CD4-positive, alpha-beta T cell treated with Interleukin-4 for 1 hour (primary cell): ENCODE measurements at places on chromosomes 3 and 15.

- DNase-seq = no peak
These were observed 12.8 kb downstream of the MAN2A2 start for GRCh38 chr15:90915808-90916440.

DNA sequence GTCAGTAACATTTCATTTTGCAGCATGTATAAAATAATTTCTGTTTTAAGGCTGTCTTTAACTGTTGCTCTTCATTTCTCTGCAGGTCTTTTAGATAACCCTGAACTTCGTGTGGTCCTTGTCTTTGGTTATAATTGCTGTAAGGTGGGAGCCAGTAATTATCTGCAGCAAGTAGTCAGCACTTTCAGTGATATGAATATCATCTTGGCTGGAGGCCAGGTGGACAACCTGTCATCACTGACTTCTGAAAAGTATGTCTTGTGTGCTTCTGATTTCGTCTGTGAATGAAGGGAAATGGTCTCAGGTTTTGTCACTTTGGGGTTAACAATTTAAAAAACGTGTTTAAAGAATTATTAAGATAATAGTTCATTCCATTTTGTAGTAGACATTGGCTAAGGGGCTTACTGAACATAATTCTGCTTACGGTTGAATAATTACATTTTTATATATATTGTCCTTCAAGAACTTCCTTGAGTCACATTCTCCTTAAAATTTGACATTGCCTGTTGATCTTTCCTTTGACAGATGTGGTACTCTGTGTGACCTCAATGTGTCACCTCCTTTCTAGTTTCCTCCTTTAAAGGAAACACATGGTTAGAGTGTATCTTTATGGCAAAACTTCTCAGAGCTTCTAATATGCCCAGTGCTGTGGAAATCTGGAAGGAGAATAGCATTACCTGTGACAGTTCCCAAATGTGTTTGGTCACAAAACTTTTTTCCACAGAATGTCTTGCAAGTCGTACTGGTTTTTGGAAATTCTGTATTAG lies 26.3 kb downstream of the FBXO22 start:
- DNase-seq = no peak

- DNase-seq = no peak
These were observed 134.1 kb downstream of the PDZRN3 start for GRCh38 chr3:73490453-73491286.

DNA sequence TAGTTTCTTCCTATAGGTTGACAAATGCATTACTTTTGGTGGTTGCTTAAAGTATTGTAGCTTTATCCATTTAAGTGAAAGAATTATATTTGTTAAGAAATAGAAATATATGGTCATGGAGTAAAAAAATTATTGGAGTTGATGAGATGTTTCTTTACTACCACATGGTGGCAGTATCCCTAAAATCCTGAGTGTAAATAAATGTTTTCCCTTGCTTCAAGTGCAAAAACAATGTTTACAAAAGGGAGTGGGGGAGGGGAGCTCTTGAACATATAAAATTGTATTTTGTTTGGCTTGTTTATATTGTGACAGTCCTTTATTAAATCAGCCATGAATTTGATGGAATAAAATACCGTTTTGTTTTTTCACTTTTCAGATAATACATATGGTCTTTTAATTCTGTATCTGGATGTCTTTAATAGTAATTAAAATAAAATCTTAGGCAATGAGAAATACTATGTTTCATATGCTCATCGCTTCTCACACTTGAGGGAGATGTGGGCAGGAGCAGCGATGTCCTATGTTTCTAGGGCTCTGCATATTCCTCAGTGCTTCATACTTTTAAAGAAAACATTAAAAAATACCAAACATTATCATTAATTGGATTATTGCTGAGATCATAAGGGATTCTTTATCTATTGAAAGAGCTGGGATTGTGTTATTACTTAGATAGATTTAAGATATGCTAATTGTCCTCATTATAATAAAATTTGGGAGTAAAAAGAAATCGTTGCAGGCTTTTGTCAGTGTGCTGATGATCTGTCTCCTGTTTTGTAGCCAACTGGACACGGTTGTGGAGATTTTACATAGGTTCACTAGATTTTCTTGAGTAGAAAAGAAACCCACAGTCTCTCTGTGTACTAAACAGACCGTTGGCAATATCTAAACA lies 349.7 kb downstream of the TUSC7 start:
- no peak for DNase-seq

GRCh38 chr3:53346514-53346913 lies 829 bp downstream of the DCP1A start:
- peak; percentile 8 for DNase-seq

- no peak for DNase-seq
These were observed 119.1 kb downstream of the TCF12 start for GRCh38 chr15:57037548-57037947.

DNA sequence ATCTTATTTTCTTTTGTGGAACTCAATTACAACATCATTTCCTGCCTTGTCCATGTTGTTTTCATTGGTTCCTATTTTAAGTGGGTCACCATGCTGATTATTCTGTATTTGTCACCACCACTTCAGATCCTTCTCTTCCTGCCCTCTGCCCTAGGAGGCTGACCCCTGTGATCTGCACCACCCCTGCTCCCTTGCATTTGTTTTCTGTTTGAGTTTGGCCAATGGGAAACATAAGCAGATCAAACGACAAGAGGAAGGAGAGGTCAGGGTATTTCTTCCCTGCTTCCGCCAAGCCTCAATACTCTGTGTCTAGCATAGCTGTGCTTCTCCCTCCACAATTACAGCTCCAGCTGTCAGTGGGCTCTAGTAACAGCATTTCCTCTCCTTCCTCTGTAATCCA lies 71.6 kb downstream of the IMPG2 start:
- no peak for DNase-seq

DNA sequence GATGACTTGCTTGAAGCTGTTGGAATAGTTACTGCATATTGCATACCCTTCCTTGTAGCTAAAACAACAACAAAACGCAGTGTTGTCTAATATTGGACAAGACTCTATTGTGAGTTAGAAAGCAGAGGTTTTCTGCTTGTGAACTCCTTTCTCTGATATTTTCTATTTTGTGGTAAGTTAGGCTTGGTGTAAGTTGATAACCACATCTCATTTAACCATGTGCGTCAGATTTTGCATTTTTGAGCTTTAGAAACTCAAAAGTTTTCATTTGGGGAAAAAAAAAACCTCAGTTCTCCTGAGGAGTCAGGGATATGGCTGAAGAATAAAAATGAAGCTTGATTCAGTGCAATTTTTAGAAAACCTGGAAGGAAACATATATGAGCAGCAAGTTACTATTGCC lies 1.5 kb downstream of the ARIH1 start:
- DNase-seq = no peak

GRCh38 chr3:142337994-142338393 lies 109.8 kb downstream of the XRN1 start:
- no peak for DNase-seq

DNA sequence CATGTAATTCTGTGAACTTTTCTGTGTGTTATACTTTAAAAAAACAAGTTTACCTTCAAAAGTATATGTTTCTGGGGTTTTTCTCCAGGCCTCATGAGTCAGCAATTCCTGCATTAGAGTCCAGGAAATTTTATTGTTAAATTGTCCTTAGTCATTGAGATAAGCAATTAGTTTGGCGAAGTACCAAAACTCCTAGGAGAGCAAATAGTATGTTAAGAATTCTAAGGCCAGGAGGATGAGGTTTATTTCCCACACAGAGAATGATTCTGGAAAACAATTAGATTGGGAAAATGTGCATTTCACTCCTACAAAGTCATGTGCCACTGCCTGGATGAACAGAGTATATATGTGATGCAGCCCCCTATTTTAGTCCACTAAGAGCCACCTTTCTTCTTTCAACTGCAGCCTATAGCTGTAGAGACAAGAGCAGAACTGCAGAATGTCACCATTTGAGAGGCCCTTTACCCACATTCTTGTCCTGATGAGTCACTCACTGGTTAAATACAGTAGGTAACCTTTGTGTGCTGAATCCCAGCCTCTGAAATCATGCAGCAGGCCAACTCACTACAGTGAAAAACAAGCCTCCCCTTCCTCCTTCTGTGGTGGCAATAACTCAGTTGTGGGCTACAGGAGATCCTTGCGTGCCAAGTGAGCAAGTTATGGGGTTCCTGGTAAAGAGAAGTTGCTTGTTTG lies 452.8 kb upstream of the THBS1 start:
- no peak for DNase-seq

- DNase-seq = no peak
These were observed 69.7 kb upstream of the SETMAR start for GRCh38 chr3:4233488-4233887.

DNA sequence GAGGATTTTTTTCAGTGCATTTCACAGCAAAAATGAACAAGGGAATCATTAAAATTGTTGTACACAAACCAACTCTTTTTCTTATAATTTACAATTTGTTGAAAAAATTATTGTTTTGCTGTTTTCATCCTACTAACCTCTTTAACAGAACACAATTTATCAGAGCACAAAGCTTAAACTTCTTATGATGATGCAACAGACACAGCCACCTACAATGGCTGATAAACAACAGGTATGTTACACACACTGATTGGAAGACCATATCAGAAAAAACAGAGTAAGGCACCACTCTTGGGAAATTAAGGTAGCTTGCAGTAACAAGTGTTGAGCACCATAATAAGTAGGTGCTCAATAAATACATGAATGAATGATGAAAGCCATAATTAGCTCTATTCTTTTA lies 8.9 kb upstream of the SNX4 start:
- no peak for DNase-seq

GRCh38 chr3:21729331-21729730 lies 21.7 kb downstream of the ZNF385D start:
- no peak for DNase-seq

DNA sequence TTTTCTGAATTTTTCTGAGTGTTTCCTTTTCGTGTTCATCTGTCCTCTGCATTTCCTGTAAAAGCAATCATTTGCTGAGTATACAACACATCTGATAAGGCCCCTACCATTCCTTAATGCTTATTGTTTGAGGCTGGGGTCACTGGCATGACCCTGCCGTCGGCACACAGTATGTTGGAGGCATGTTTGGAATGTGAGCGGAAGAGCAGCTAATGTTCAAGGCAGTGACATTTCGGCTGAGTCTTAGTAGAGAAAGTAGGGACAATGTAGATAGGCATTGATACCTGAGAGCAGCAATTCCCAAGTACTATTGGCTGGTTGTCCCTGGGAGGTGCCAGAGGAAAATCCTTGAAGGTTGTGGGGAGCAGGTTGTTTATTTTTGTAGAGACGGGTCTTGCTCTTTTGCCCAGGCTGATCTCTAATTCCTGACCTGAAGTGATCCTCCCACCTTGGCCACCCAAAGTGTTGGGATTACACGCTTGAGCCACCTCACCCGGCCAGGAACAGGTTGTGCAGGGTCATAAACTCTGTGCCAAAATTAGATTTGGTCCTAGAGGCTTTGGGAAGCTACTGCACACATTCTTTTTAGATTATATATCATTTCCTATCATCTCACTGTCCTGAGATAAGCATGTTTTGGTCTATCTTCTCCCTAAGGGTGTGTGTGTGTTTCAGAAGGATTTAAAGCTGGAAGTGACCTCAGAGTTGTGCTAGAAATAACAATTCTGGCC lies 13.5 kb downstream of the PTPN23 start:
- no peak for DNase-seq

DNA sequence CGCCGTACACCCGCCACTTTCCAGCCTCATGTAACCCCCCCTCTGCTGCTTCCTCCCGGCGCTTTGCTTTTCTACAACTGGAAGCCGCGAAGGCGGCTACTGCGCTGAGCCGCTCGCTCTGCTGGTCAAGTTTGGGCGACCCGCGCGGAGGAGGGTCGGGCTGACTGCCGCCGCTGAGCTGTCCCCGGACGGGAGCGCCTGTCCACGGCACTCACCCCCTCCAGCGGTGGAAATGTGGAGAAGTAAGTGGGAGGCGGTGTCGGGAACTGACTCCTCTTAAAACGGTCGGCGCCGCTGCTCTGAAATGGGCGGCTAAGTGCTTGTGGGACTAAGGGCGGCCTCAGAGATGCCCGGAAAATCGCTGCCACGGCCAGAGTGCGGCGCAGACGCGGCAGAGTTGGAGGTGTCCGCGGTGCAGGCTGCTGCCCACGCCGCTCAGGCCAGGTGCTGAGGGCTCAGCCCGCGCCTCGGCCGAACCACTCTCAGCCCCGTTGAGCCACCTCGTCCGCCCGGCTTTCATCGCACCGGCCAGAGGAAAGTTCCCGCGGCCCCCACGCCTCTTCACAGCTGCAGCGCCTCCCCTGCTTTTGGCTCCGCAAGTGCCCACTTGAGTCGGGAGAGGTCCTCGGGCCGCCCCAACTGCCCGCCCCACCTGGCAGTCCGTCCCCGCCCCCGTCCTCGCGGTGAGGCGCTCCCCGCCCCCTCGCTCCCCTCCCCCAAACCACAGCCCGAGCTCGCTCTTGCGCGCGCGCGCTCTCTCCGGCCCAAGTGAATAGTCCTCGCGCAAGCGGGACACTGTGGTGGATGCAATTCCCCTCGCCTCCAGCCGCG lies at the start of gene EPHA6:
EPHA6 (plus strand) TSS at position 775 of the 831 bp plus-strand sequence.
- no peak for DNase-seq

- no peak for DNase-seq
These were observed 22.1 kb upstream of the CMSS1 start for GRCh38 chr3:99795573-99795972.

- DNase-seq = no peak
These were observed 277.9 kb downstream of the FHIT start for GRCh38 chr3:60973321-60973720.

DNA sequence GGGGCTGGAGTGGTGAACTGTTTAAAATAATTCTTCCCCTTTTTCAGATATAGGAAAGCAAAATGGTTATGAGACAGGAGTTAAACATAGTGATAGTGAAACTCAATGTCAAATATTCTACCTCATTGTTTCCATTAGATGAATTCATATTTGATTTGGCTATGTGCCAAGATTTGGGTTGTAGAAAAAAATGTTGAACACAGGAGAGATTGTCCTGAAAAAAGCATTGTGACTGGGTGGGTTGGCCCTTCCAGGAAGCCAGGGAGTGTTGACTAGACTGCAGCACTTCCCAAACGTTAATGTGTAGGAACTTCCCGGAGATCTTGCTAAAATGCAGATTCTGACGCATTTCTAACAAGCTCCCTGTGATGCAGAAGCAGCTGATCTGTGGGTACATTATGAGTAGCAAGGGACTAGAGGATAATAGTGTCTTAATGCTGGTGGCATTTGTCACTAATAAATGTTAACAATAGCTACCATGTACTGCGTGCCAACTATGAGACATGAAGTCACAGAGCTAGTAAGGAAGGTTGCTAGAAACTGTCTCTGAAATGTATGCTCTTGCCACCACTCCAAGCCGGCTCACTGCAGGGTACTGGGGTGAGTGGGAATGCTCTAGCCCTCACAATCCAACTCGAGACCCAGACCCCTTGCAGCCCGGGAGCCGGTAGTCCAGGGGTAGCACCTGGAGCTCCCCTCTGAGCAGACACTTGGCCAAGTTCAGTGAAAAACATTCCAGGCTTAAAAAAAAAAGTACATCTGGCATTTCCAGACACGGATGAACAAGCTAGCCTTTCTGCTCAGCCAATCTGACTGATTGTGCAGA lies 120.6 kb downstream of the CD47 start:
- no peak for DNase-seq

DNA sequence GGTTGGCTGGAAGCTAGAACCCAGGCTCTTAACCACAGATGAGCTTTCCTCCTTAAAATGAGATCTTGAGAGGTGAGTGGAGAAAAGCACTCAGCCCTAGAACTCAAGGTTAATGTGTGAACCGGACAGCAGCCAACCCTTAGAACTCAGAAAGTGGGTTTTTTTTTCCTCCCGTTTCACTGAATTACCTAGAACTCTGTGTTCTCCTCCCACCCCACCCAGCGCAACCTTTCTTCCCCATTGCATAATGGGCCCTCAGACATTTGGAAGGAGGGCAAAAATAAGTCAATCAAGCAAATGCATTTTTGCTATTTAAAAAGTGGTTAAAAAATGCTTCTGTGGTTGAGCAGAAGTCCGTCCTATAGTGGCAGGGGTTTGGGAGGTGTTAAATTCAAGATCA lies 36.7 kb downstream of the POC1A start:
- DNase-seq = no peak
